ENCODE measurements at places on chromosomes 6 and 20.

GRCh38 chr20:40494248-40494647, 194.8 kb downstream of the MAFB start:
- DNase-seq = no peak

GRCh38 chr20:19872001-19872400, 113.9 kb downstream of the RIN2 start:
- no peak for DNase-seq

- DNase-seq = no peak
These were observed 125.2 kb downstream of the TSHZ2 start for GRCh38 chr20:53097371-53097770.

GRCh38 chr6:111254004-111254778, 166.9 kb downstream of the SLC16A10 start:
- no peak for DNase-seq

DNA sequence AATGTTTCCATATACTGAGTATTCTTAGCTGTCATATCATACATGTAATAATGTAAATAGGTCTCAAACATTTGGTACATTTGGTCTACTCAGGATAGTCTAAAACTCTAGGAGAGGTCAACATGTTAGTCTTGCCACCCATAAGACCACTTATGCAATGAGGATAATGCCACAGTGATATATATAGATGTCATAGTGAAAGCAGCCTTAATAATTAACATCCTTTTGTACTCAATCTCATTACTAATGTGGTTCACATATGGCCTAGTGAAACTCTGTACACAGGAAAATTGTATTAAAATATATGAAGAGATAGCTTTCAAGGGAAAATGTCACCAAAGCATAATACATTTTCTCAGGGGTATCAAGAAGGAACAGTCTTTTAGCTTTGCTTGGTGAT, 577.9 kb downstream of the TFAP2B start:
- no peak for DNase-seq

- no peak for DNase-seq
These were observed 14.9 kb downstream of the NEDD9 start for GRCh38 chr6:11217360-11218101.

- DNase-seq = no peak
These were observed 18.3 kb downstream of the MPC1 start for GRCh38 chr6:166364456-166364855.

GRCh38 chr6:62976566-62976965, 234.7 kb upstream of the FKBP1C start:
- no peak for DNase-seq

DNA sequence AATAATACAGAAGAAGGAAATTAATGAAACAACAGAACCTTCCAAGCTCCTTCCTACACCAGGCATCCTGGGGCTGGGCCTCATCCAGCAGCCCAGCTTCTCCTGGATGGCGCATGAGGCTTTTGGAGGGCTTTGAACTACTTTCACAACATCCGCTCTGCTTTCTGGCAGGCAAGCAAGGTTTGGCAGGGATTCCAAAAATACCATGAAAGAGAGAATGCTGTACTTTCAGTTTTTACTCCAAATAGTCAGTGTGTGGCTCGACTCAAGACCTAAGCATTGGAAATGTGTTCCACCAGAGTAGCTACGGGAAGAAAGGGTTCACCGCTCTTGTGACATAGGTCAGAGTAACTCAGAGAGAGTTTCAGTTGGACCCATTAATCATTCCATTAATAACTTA, 125.4 kb downstream of the OPRM1 start:
- DNase-seq = no peak

- no peak for DNase-seq
These were observed 200.3 kb upstream of the FAM83B start for GRCh38 chr6:54646069-54646950.

DNA sequence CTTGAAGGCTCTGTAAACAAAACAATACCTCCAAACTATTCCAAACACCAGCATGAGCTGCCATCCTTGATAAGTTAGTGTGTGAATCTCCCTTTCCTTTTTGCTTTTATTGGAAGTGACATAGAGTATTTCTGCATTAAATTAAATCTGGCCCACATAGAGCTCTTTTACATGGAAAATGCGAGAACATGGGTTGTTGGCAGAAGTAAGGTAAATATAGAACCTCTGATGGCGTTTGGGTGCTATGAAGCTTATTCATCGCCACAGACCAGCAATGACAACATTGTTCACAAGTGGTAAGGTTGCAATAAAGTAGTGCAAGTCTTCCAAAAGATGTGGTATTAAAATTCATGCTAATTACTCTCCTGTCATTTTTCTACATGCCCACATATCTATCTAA, 445.8 kb upstream of the JAG1 start:
- DNase-seq = no peak

DNA sequence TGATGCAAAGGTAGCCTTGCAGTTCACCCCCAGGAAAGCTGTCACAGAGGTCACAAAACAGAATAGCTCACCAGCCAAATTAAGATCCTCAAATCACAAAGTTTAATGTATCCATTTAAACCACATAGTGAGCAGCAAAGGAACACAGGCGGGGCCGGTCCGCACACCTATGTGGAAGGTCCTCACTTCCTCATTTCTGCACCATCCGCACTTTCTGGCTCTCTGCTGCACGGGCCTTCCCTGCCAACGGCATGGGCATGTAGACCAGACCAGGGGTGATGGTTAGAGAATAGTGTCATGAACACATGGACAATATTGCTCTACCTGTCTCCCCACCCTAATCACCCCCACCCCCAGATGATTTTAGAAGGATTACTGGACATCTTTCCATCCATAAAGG, 12.1 kb upstream of the TBXT start:
- DNase-seq = no peak

GRCh38 chr6:44735630-44735963, 348.1 kb downstream of the CDC5L start:
- no peak for DNase-seq

GRCh38 chr20:59438201-59438600, 137.8 kb downstream of the EDN3 start:
- DNase-seq = no peak

DNA sequence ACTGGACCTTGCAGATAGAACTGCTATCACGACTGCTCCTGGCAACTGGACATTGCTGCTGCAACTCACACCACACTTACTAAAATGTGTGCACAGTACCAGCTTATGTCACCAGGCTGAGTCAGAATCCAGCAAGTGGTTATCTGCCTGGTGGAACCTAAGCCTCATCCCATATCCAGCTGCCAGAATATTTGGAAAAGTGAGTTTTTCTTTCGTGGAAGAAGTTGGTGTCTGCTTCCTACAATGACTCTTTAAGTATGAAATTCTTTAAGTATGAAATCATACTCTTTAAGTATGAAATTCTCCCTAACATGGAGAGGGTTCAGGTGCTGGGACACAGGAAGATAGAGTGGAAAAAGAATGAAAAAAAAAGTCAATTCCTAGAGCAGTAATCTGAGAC, 16.4 kb upstream of the POLR1H start:
- no peak for DNase-seq

GRCh38 chr20:63917811-63918210, 22.9 kb downstream of the DNAJC5 start:
- DNase-seq = no peak

- DNase-seq = no peak
These were observed 3.3 kb upstream of the STMND1 start for GRCh38 chr6:17098538-17098937.

DNA sequence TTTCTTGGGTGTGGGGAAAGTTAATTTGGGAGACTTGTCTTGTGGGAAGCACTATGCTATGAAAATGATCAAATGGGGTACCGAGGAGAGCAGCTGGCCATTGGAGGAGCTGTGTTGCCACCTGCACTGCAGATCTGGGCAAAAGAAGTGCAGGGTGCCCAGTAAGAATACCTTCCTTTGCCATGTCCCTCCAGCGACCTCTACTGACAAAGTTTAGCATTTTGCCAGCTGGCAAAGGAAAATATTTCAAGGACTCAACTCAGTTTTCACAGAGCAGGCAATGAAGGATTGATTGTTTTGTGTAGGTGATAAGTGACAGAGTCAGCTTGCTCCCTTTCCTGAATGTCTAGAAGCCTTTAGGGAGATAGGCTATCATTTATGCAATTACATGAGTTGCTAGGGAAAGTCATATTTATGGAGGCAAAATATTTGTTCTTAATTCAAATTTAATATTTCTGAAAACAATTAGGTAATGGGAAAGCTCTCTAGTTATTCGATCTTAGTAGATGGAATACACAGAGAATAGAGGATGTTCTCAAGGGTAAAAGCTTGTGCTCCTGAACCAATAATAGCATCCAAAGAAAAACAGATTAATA, 118.4 kb downstream of the FARS2 start:
- DNase-seq = no peak

DNA sequence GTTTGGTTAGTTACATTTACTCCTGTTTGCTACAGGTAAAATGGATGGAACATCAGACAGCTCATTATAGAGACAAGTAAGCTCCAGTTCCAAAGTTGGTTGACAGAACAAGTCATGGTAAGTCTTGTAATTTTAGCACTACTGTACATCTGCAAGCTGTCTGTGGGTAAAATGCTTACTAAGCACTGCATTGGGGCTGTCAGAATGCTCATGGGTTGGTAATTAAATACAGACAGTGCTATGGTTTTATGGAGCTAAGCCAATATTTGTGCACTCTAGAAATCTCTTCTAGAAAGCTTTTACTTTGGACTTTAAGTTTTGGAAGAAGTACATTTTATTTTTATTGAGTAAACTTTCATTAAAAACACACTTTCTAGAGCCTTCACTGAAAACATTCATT, 419.2 kb upstream of the MMS22L start:
- no peak for DNase-seq

- DNase-seq = no peak
These were observed 30.2 kb upstream of the IL17A start for GRCh38 chr6:52155791-52156576.
